ENCODE measurements at places on chromosomes 7 and 10.

DNA sequence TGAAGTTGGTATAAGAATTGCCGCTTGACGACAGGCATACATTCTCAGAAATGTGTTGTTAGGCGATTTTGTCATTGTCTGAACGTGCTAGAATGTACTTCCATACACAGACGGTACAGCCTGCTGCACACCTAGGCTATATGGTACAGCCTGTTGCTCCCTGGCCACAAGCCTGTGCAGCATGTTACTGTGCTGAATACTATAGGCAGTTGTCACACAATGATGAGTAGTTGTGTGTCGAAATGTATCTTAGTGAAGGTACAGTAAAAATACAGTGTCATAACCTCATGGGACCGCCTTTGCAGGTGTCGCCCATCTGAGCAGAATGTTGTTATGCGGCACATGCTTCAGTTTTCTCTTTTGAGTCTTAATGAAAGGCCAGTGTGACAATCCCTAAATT, 66.5 kb downstream of the SHH start:
- DNase-seq, result no peak

GRCh38 chr10:3524086-3524960, 260.7 kb downstream of the KLF6 start:
- no peak for DNase-seq

DNA sequence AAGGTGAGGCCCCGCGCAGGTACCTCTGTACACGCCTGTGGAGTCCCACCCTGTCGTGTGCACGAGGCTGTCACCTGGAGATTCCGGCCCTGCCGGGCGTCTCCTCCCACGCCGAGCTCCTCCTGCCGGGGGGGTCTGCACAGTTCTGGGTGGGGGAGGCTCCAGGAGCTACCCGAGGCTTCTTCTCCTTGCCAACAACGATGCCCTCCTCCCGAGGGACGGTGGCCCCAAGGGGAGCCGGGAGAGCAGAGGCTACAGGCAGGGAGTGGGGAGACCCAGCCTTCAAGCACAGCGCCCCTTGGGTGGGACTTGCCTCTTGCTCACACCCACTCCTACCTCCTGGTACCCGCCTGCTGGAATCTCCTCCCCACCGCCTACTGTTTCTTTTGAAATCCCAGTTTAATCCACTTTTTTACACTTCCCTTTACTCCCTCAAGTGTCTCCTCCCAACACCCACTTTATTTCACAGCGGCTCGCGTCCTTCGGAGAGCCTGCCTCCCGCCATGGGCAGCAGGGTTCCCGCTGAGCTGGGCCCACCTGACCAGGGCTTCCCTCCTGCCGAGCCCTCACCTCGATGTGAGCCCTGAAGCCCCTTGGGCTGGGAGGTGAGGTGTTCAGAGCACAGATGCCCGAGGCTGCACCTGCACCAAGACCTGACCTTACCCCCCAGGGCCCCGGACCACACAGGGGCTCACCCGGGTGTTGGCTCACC, 338.1 kb downstream of the DNAJB6 start:
- no peak for DNase-seq

- peak; percentile 86 for DNase-seq
Measured at GRCh38 chr10:102627736-102628293, 16.5 kb upstream of the TRIM8 start.

GRCh38 chr7:42071372-42072261, 165.4 kb downstream of the GLI3 start:
- DNase-seq, result peak; percentile 72

DNA sequence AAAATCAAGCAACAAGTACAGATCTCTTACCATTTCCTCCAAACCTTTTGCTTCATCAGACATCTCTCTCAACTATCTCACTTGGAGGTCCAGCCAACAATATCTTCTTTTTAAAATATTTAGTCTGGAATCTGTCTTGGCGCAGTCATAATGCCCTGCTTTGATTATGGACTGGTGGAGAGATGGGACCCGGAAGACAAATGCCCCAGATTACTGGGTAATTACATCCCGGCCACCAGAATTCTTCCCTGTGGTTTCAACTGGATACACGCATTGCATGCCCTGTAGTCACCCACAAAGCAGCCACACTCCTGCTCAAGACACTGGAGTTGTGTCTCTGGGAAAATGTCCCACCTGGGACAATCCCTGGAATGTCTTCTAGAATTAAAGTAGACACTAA, 65.5 kb downstream of the BPGM start:
- no peak for DNase-seq

DNA sequence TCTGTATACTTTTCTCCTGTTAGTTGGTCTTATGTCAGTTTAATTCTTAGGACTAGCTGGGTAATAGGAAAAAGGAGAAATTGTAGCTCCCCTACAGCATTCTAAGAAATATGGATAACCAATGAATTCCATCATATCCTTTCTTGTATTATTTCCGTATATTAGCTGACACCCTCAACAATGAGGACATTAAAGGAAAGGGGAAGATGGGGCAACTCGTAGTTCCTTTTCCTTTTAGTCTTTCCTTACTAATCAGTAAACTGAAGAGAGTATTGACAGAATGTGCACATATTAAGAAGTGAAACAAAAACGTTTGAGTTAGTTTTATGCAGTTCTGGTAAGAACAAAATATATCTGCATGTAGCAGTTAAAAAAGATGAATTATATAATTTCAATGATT, 35.1 kb upstream of the C10orf67 start:
- no peak for DNase-seq
